Stimulated activated CD8-positive, alpha-beta memory T cell treated with anti-CD3 and anti-CD28 coated beads, Interleukin-7, amount 100 ng/mL, for 48 hours (primary cell): ENCODE measurements at places on chromosomes 12 and 14.

DNA sequence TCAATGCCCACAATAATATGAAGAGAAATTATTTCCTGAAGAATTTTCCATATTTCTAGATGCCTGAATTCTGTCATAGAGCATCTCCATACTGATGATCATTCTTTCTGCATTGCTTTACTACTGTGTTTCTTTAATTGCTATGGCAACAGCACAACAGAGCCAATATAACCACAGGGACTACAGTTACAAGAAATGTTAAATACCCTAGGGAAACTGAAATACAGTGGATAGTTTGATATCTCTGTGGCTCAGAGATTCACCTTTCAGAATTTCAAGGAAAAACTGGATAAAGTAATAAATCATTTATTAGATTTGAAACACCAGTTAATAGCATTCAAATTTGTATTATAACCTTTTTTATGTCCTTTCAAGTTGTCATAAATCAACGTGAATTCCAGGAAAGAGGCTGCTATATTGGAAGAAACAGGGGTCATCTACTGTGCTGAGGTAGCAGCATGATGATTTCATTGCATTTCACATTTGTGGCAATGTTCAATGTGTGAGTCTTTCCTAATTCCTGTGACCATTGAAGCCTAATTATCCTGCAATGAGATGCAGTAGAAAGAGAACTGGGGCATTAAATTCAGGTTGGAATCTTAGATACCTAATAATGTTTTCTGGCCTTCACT lies 267.1 kb downstream of the LRFN5 start:
- no peak for DNase-seq

GRCh38 chr12:5901416-5901815 lies 43.6 kb downstream of the ANO2 start:
- no peak for DNase-seq

DNA sequence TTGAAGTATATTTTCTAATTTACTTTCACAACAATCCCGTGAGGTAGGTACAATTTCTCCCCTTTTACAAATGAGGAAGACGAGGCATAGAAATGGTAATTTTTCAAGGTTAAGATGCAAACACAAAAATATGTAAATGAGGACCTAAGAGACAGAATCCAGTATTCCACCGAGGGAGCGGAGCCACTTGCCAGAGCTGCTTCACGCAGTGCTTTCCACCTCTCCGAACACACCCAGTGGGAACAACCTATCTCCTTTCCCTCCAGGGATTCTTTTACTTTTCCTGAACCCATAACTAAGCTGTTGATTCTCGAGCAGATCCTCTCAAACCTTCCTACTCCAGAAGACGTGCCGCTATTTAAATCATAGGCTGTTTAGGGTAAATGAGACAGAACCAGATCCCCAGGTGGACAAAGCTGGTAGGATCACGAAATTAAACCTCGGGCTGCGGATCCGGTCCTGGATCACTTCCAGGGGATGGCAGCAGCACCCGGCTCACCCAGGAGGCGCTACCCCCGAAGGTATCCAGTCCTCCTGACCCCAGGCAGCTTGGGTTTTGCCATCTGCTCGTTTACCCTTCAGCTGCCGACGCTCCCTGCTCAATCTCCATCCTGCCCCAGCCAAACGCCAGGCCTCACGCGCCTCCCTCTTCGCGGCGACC lies 1.5 kb downstream of the DDHD1 start:
- DNase-seq = peak; percentile 7

- DNase-seq = no peak
Measured at GRCh38 chr12:51636986-51637385, 46.0 kb downstream of the SCN8A start.
